ENCODE measurements at places on chromosomes 16 and 17.

GRCh38 chr17:78360371-78361224 lies 721 bp upstream of the SOCS3 start:
- DNase-seq: peak; percentile 97

- no peak for DNase-seq
Observed at GRCh38 chr17:48570325-48571023, 7.7 kb downstream of the HOXB4 start.

DNA sequence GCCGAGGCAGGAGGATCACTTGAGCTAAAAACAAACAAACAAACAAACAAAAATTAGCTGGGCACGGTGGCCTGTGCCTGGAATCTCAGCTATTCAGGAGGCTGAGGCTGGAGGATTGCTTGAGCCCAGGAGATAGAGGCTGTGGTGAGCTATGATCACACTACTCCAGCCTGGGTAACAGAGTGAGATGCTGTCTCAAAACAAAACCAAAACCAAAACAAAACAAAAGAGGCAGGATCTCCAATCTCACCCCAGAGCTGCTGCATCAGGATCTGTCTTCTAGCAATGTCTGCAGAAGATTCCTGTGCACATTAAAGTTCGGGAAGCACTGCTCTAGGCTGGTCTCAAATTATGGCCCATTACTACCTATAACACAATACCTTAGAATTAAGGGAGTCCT lies 43.1 kb downstream of the MAP2K6 start:
- no peak for DNase-seq

- DNase-seq: no peak
Observed at GRCh38 chr16:28838558-28838918, 7.6 kb downstream of the TUFM start.

GRCh38 chr17:57984261-57984890 lies 3.7 kb downstream of the VEZF1 start:
- no peak for DNase-seq

GRCh38 chr16:7268182-7268581 lies 64.5 kb upstream of the RBFOX1 start:
- DNase-seq: peak; percentile 25

DNA sequence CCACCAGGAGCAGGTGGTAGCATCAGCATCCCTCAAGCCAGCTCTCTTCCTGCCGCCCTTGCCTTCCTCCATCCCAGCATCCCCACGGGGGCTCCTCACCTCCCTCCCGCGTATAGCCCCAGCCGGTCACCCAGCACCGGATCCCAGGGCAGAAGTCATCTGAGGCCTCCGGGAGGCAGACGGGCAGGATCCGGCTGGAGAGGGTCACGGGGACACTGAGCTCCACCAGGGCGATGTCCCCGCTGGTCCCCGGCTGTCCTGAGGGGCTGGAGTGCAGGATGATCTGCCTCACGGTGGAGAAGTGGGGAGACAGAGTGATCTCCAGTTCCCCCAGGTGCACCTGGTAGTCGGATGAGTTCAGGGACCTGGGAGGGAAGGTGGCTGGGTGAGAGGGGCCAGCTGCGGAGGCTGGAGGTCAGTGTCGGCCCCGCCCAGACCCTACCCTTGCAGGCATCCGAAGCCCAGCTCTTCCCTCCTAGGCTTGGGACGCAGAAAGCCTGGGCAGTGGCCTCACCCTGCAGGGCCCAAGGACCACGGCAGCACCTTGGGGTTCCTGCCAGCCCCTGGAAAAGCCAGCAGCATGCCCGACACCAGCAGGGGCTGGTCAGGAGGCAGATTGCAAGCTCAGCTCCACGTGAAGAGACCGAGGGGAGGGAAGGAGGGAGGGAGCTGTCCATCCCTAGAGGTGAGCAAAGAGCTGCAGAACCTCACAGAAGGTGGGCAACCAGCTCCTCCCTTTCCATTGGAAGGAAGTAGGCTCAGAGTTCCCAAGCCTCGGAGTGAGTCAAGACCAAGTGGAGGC lies 2.3 kb downstream of the TPSG1 start:
- no peak for DNase-seq

- DNase-seq: no peak
Observed at GRCh38 chr16:2915196-2915929, 3.6 kb downstream of the FLYWCH1 start.

- DNase-seq: no peak
Observed at GRCh38 chr17:33028778-33029177, 37.1 kb downstream of the SPACA3 start.

DNA sequence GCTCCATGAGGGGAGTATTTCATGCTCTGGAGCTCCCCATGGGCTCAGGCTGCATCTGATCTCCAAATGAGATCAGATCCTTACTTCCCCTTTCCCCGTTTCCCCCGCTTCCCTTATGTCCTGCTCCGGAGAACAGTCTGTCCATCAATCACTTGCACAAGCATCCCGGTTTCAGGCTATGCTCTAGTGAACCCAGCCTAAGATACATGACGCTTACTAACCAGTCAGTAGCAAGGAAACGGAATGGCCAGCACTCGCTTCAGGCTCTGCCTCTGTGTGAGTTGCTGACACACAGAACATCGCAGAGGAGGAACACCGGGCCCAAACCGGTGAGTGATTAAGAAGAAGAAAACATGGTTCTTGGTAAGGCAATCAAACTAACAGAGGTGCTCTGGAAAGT lies 9.4 kb upstream of the ATP5MC1 start:
- DNase-seq: no peak

DNA sequence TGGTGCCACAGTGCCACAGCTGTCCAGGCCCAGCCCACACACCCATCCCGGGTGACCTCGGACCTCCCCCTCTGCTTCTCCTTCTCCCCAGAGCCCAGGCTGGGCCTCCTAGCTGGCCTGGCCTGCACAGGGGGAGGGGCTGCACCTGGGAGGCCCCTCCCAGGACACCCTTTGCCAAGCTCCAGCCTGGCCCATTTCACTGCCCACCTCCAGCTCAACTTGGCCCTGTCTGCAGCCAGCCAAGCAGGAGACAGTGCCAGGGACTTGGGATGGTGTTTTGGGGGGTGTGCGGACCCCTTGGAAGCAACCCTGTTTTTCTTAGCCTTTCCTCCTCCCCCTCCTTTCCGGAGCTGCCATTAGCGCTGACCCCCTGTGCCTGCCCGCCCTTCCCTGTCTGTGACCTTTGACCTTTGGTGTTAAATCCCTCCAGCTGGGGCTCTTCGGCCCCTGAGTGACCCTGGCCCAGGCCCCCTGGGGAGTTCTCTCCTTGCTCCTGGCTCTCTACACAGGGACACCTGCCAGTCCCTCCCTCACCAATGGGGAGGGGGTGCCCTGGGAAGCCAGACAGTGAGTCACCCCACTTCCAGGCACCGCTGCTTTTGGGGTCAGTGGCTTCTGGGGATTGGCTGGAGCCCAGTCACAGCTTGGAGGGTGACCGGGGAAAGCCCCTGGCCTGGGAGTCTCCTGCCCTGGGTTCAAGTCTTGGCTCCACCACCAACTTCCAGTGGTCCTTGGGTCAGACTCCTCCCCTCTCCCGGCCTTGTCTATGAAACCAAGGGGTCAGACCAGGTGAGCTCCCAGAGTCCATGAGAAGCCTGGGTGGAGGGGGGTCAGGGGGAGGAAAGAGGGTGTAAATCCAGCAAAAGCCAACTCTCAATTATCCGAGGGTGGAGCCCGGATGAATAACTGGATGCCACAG lies 1.9 kb downstream of the GLIS2 start:
- DNase-seq: no peak

DNA sequence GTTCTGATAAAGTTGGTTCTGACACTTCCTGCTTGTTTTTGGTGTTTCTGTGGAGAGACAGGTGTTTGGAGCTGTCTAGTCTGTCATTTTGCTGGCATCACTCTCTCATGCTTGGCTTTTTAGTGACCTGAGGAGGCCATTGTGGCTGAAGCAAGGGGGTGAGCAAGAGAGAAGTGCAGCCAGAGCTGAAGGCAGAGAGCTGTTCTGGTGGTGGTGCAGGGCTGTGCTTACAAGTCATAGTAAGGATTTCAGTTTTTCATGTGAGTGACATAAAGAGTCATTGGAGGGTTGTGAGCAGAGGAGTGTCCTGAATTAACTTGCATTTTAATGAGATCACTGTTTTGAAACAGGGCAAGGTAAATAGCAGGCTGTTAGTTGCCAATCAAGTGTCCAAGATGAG lies 97.5 kb downstream of the CHD9 start:
- no peak for DNase-seq

DNA sequence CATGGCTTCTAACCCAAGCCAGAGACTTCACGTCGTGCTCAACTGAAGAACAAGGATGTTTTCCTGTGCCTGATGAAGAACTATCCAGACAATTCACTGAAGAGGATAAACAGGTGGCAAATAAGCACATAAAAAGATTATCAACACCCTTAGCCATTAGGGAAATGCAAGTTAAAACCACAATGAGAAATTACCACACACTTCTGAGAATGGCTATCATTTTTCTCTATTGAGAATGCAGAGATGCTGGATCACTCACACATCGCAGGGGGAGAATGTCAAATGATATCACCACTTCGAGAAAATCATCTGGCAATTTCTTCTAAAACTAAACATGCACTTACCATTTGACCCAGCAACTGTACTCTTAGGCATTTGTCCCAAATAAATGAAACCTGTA lies 162.8 kb downstream of the IRX3 start:
- DNase-seq: no peak

DNA sequence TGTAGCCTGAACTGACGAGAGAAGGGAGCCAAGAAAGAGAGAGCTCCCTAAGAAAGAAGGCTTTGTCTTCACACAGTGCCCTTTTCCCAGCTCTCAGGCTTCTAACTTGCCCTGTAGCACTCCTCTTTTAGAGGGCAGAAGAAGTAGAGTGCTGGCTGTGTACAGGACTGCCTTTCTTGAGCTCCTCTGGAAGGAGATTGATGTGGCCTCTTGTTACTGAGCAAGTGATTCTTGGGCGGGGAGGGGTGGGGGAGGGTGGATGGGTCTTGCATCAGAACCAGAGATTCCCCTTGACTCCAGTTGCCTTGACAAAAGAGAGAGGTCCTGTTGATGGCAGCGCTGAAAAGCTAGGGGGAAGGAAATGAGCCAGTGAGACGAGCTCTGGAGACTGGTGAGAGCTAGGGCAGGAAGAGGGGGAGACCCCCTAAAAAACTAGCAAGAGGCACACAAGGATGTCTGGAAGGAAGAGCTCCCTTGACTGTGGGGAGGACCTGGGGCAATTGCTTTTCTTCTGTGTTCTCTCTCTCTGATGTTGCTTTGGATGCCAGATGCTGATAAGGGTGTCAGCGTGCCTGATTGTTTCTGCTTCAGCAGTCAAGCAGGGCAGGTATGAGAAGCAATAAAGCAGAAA lies 18.4 kb downstream of the GPR179 start:
- DNase-seq: no peak

DNA sequence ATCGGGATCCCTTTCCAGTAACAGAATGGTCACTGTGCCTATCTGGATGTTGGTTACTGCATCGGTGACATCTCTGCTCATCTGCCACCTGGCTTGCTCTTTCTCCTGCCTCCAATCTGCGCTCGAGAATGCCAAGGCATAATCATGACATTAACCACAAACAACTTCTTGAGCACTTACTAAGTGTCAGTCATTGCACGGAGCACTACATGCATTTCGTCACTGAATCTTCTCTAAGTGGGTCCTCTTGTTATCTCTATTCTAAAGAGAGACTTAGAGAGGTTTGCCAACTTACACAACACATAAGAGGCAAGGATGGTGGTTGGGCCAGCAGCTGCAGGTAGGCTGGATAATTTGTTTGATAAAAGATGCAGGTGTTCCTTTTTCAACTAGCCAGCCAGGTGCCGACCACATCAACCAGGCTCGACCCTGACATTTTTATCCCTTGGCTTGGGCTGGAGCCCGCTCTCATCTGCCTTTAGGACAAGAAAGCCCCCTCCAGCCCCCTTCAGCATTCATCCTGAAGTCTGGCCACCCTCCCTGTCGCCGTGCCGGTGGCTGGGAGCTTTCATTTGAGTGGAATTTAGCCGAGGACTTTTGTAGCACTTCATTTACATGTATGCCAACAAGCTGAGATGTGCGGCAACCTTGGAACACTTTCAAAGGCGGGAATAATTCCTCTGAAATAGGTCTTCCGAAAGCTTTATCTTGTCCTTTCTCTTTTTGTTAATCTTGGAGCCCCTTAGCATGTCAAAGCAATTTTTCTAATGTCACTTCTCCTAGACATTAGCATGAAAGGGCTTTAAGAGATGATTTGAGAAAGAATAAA lies 89.3 kb upstream of the NKD1 start:
- DNase-seq: no peak

GRCh38 chr17:313231-313630 lies 39.4 kb downstream of the RPH3AL start:
- DNase-seq: no peak

DNA sequence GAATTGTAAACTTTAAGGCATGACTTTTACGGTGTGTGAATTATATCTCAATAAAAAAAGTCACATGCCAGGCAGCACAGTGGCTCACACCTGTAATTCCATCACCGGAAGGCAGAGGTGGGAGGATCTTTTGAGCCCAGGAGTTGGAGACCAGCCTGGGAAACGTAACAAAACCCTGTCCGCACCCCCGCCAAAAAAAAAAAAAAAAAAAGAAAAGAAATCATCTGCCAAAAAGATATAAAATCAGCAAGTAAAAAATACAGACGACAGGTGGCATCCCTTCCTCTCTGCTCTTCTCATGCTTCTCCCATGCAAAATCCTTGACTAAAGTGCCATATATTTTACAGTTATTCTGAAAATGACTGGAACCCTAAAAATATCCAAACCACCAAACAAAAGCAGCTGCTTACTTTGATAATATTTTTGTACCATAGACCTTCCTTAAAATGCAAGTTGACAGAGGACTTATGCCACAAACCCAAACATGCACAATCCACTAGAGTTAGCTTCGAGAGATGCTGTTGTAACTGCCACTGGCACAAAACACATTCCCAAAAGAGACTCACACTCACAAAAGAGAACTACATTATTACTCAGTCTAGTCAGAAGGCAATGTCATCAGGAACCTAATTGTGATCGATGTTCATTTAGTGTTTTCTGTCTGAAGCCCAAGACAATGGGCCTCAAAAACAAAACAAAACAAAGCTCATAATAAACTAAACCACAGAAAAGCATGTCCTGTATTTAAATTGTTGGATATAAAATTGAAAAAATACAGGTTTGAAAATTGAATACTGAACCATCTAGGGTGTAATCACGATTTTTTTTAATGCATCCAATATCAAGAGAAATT lies 2.4 kb downstream of the CRLF3 start:
- DNase-seq: no peak

DNA sequence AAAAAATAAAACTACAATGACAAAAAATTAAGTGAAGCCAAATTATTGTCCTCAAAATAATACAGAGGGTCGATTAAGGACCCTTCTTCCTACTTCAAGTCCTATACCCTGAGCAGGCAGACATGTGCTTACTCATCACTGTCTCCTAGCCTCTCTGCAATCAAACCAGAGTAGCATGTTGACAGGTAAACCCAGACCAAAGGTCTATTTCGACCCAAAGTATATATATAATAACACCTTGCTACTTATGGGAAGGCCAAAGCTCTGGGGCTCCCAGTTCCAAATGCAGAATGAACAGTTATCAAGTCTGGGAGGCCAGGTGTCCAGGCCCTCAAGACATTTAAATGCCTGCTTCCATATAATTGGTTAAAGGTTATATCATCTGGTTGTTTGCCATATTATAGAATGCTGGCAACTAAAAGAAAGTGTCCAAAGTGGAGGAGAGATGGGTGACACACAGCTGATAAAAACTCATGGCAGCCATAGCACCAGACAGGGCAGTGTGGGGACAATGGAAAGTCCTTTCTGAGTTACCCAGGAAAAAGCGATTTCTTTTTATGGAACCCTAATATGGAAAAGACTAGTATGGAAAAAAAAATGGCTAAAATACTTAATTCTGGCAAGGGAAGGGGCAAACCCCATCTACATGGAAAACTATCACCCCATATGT lies 53.6 kb downstream of the N4BP1 start:
- DNase-seq: no peak

Measured in D721Med (cell line).